Progenitor cell of endocrine pancreas (in vitro differentiated cells): ENCODE measurements at places on chromosomes 1 and 21. TPM values are rescaled to one million over a fixed set of nuclear protein-coding genes. Genes with fewer than 3 reads are reported as not detected.

DNA sequence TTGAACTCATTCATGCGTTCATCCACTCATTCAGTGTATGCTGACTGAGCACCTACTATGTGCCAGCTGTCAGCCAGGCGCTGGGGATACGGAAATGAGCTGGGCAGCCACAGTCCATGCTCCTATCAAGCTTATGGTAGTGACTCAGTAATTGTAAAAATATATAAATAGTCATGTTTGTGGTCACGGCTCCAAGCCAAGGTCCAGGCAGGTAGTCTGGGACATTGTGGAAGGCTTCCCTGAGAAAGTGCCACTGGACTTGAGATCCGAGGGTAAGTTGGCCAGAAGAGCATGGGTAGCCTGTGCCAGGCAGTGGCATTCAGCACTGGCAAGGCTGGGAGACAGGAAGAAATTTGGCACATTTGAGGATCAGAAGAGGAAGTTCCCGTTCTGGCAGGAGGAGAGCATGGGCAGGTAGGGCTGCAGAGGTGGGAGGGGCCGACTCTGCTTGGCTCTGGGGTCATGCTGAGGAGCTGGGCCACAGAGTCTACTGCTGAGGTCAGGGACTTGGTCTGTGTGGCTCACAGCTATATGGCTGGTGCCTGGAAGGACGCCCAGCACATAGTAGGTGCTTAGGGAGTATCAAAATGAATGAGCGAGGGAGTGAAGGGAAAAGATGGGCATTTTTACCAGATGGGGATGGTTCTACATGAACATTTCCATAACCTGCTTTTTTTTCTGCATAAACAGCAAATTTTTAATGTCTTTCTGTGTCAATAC lies 6.9 kb downstream of the PTPRF start:
- H3K27ac ChIP-seq, result peak overlapping the region; percentile 84
- H3K36me3 ChIP-seq, result peaks cover 24% of the 10 kb centered on the region
- peaks cover 75% of the 10 kb centered on the region for H3K4me1 ChIP-seq
- no peaks in the 10 kb centered on the region for H3K27me3 ChIP-seq

- H3K4me1 ChIP-seq, result peaks cover 40% of the 10 kb centered on the region
- peak overlapping the region; percentile 22 for H3K27ac ChIP-seq
- H3K36me3 ChIP-seq, result no peaks in the 10 kb centered on the region
- H3K27me3 ChIP-seq, result no peaks in the 10 kb centered on the region
- no peak overlapping the region for H3K4me3 ChIP-seq
These were observed 3.0 kb downstream of the ITLN2 start for GRCh38 chr1:160951443-160952128.

DNA sequence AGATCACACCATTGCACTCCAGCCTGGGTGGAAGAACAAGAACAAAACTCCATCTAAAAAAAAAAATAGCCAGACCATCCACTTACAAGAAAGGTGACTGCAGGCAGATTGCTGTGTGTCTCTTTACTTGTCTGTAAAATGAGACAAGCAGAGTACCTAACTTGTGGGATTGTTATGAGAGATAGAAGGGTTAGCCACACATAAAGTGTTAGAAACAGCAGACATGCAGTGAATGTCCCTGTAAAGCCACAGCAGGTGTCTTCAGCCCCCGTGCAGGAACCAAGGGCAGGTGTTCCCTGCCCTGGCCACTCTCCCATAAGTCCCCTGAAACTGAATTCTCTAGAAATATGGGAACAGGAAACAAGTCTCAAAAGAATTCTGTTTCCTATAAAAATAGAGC lies 40.8 kb upstream of the EFHD2 start:
- peaks cover 3% of the 10 kb centered on the region for H3K27me3 ChIP-seq
- no peak for DNase-seq
- H3K4me3 ChIP-seq, result no peak overlapping the region
- no peak overlapping the region for H3K27ac ChIP-seq
- peaks cover 2% of the 10 kb centered on the region for H3K4me1 ChIP-seq

DNA sequence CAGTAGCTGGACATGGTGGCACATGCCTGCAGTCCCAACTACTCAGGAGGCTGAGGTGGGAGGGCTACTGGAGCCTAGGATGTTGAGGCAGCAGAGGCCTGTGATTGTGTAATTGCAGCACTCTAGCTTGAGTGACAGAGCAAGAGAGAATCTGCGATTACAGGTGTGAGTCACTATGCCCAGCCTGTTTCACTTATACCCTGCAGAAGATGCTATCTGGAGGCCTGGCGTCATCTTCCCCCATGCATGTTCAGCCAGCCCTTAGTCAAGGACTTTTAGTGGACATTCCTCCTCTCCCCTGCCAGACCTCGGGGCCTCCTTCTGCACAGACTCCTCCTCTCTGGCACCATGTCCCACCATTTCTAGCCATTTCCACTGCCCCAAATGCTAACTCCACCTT lies 36.3 kb upstream of the RCC2 start:
- H3K36me3 ChIP-seq, result no peaks in the 10 kb centered on the region
- peaks cover 3% of the 10 kb centered on the region for H3K27me3 ChIP-seq
- H3K4me3 ChIP-seq, result no peak overlapping the region
- no peak for DNase-seq

DNA sequence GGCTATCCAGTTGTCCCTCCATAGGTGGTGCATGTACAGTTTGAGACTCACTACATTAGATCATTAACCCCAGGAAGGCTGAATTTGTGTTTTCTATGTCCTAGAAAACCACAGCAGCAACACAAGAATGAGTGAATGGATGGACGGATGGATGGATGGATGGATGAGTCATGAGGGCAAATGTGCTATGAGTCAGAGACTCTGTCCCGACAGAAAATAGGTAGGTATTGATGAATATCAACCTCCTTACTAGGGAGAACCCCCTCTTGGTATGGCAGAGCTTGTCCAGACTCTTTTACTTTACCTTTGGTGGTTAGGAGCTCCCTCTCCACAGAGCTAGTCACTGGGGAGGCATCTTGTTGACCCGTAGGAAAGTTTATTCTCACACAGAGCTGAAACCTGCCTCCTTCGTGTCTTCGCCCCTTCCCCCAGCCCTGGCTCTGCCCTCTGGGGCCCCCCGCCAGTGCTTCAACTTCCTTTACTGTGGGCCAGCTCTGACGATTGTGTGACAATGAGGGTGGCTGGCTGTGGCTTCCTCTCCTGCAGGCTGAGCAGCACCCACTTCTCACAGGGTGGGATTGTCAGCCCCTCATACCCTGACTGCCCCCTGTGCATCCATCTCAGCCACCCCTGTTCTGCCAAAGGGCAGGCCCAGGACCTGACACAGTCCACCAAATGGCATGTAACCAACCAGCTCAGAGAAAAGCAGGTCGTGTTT lies 145.2 kb downstream of the FOXD2 start:
- H3K27me3 ChIP-seq, result peaks cover 53% of the 10 kb centered on the region
- H3K36me3 ChIP-seq, result no peaks in the 10 kb centered on the region
- no peak overlapping the region for H3K27ac ChIP-seq
- no peak overlapping the region for H3K4me3 ChIP-seq
- peaks cover 10% of the 10 kb centered on the region for H3K4me1 ChIP-seq

DNA sequence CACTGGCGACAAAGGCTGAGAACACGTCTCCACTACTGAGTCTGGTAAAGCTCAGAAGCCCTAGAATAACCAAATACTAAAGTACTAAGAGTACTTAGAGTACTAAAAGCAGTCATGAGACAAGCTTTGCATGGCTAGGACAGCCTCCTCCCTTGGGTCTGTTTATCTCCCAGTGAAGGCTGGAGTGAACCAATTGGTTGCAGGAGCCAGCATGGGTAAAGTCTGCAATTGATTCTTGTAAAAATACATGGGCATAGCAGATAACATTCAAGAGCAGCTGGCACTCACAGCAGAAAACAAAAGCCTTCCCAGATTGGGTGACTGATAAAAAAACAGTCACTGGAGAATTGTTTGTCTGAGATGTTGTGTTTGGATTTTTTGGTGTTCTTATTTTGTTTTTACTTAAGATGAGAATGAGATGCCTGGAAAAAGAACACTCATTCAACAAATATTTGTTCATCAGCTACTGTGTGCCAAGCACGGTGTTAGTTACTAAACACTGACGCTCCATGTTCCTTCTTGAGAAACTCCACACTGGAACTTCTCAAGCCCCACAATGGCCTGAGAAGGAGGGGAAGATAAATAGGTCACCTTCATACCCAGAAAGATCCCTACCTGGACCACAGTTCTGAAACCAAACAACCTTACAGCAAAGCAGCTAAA lies 3.7 kb downstream of the IRF6 start:
- no peak for DNase-seq
- H3K4me3 ChIP-seq, result no peak overlapping the region
- H3K27me3 ChIP-seq, result no peaks in the 10 kb centered on the region
- H3K27ac ChIP-seq, result no peak overlapping the region
- peaks cover 9% of the 10 kb centered on the region for H3K36me3 ChIP-seq

- H3K27ac ChIP-seq, result no peak overlapping the region
- DNase-seq, result no peak
- no peaks in the 10 kb centered on the region for H3K36me3 ChIP-seq
- no peaks in the 10 kb centered on the region for H3K4me1 ChIP-seq
These were observed 3.2 kb upstream of the OR2T6 start for GRCh38 chr1:248372394-248372793.

GRCh38 chr1:29856340-29857114 lies 620.2 kb downstream of the PTPRU start:
- no peaks in the 10 kb centered on the region for H3K36me3 ChIP-seq
- peaks cover 4% of the 10 kb centered on the region for H3K4me1 ChIP-seq
- DNase-seq, result no peak
- no peak overlapping the region for H3K4me3 ChIP-seq

DNA sequence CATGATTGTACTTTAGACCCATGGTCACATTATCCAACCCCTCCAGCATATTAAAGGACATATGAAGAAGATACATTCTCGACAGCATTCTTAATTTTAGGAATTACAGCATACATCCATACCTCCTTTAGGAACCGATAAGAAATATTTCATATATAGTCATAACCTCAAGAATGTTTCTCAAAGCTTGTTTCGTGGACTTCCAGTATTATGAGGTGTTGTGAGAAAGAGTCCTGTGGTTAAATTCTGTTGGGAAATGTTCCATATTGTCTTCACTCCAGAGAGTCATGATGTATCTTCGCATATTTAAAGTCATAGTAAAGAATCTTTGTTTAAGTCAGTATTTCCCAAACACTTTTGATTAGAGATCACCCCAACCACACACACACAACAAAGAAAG lies 321.0 kb upstream of the SNX7 start:
- H3K27ac ChIP-seq, result no peak overlapping the region
- no peak for DNase-seq
- H3K27me3 ChIP-seq, result no peaks in the 10 kb centered on the region

The SNRNP40 gene
- total RNA-seq, result 72.0 and 75.2 TPM in 2 replicates

The RGS13 gene
- total RNA-seq, result not detected in 2 replicates

The PER3 gene
- 2.6 and 2.9 TPM in 2 replicates for total RNA-seq

The LEFTY1 gene
- 22.9 and 26.0 TPM in 2 replicates for total RNA-seq

The PLA2G4A gene
- total RNA-seq, result 0.72 and 1.00 TPM in 2 replicates
